ENCODE measurements at places on chromosomes 4 and X.

- DNase-seq, result no peak
These were observed 504.3 kb downstream of the FAM133A start for GRCh38 chrX:94178145-94178788.

- DNase-seq, result no peak
These were observed 1.5 kb downstream of the RBPJ start for GRCh38 chr4:26322346-26322745.

GRCh38 chr4:113141901-113142346 lies 92.5 kb downstream of the ANK2 start:
- DNase-seq, result no peak

DNA sequence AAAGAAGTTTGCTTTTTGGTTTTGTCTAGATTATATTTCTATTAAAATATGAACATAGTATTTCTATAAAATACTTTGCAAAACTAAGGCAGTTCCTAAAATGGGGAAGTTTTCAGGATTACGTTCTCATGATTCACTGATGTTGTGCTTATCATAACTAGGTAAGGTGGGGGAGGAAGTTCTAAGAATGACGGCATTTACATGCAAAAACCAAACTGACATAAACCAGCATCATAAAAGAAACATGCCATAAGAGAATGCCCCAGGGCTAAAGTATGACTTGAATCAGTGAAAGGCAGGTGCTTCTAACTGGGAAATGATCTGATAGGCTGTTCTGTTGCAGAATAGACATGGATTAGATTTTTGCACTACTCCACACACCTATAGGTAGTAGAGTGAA lies 204.7 kb upstream of the JADE1 start:
- DNase-seq, result no peak

DNA sequence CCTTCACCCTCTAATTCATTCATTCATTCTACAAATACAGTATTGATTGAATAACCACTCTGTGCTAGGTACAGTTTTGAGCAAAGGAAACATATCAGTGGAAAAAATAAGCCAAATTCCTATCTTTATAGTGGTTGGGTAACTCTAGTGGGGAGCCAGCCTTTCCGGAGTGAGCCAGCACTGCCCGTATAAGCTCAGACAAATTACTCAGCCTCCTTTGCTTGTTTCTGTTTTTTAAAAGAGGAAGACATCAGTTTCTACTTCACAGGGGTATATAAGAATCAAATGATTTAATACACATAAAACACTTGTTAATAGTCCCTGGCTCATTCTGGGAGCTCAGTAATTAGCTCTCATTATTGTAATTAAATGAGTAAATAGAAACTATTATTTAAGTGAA lies 238.2 kb upstream of the MAD2L1 start:
- no peak for DNase-seq

DNA sequence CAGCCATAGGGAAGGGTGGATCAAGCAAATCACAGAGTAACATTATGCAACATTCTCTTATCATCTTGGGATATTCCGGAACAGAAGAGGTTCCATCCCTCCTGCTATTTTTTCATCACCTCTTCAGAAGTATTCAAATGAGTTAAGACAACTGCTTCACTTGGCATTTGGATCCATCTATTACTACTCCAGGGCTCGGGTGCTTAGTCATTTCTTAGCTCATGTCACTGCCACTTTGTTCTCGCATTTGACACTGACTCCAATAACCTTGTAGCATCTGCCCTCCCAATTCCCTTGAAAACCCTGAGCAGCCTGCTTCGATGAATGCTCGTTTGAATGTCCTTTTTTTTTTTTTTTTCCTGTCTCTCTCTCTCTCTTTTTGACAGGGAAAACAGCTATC lies 114.9 kb downstream of the PPARGC1A start:
- DNase-seq, result no peak

DNA sequence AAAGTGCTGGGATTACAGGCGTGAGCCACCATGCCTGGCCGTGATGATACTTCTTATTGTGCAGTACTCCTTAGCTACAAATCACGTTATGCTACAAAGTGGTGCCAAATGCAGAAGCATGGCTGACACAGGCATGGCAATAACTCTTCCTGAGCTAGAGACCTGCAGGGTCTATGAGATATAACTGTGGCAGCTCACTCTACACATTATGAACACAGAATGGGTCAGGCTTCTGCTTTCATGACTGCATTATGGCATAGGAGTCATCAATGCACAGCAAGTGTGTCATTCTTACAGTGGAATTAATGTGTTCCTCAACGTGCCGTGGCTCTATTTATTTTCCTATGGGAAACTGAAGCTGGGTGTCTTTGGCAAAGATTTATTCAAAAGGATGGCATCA lies 64.5 kb downstream of the UGT8 start:
- no peak for DNase-seq

DNA sequence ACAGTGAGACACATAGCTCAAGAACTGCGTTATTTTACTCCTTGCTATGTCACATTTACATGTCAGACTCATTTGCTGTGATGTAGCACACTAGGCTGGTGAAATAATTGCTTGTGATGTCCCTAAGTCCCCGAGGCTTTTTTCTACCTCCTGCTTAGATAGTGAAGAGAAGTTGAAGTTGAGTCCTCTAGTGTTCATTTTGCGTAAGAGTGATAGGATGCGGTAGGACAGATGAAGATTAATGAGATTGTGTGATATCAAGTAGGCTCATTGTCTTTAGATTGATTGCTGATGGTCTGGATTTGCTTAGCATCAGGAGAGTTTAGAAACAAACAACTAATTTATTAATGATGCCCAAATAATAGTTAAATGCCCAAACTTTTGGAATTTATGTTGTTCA lies 173.6 kb upstream of the NUDT6 start:
- DNase-seq, result no peak

DNA sequence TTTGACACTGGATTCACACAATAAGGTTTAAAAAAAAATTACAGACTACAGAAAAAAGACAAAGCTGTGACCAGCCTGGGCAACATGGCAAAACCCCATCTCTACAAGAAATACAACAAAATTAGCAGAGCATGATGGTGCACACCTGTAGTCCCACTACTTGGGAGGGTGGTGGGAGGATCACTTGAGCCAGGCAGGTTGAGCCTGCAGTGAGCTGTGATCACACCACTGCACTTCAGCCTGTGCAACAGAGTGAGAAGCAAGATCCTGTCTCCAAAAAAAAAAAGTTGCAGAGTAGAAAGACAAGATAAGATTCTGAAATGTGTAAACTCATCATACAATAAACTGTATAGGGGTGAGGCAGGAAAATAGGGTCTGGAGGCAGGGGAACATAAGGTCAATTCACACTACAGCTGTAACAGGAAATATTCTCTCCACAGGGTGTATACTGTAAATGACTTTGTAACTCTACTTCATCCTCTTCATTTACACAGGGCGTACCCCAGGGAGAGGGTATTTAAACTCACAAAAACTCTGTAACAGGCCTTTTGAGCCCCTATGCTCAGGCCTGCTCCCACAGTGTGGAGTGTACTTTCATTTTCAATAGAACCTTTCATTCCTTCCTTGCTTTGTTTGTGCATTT lies 112.6 kb upstream of the MAPK10 start:
- no peak for DNase-seq

- no peak for DNase-seq
These were observed 56.1 kb downstream of the PLS3 start for GRCh38 chrX:115616943-115617563.

- DNase-seq, result no peak
These were observed 47.0 kb downstream of the TEX13B start for GRCh38 chrX:107935200-107935599.

- no peak for DNase-seq
These were observed 18.4 kb upstream of the MAGEB17 start for GRCh38 chrX:16148896-16149295.

- no peak for DNase-seq
These were observed 1.6 kb downstream of the RP2 start for GRCh38 chrX:46838486-46838870.

GRCh38 chrX:25928316-25928715 lies 209.8 kb upstream of the MAGEB18 start:
- DNase-seq, result no peak

DNA sequence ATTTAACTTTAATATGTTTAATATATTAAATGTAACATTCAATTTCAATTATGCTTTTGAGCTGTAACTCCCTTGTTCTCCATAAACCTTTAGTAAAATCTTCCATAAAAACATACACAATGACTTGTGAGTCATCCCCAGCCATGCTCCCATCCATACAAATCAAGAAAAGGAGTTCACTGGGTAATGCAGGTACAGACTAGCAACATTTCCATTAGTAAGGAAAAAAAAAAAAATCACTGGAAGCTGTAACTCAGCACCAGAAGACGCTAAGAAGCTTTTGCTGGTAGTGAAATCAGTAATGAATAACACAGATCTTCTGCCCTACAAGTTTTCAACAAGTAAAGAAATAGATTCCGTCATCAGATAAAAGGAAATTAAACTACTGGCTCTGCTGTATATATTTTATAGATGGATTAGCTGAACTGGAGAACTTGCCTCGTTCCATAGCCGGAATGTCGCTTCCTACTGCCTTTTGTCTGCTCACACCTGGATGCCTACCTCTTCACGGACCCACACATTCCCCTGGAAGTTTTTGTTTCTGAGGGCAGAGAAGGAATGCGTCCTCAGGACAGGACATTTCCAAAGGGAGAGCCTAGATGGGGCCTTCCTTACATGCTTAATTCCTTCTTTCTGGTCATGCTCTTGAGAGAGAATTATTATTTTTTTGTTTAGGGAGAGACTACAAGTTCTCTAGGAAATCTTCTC lies 298.4 kb upstream of the ANKRD50 start:
- DNase-seq, result no peak

- DNase-seq, result peak; percentile 5
These were observed 88.8 kb upstream of the ESX1 start for GRCh38 chrX:104343428-104344129.

- DNase-seq, result no peak
These were observed 52.1 kb downstream of the NELFA start for GRCh38 chr4:1956631-1957030.
